ENCODE measurements at places on chromosomes 5 and 9.

GRCh38 chr9:4837261-4838188, 44.8 kb downstream of the RCL1 start:
- peak; percentile 83 for DNase-seq
- peaks cover 58% of the 10 kb centered on the region for H3K4me1 ChIP-seq
- no peaks in the 10 kb centered on the region for H3K27me3 ChIP-seq
- H3K36me3 ChIP-seq: peaks cover 5% of the 10 kb centered on the region

- H3K27me3 ChIP-seq: peaks cover 4% of the 10 kb centered on the region
- H3K27ac ChIP-seq: no peak overlapping the region
- no peak overlapping the region for H3K4me3 ChIP-seq
- no peaks in the 10 kb centered on the region for H3K4me1 ChIP-seq
Measured at GRCh38 chr9:73869264-73869663, 627.9 kb upstream of the RORB start.

- no peaks in the 10 kb centered on the region for H3K36me3 ChIP-seq
- H3K4me3 ChIP-seq: no peak overlapping the region
- H3K27me3 ChIP-seq: no peaks in the 10 kb centered on the region
- DNase-seq: no peak
- H3K27ac ChIP-seq: peak overlapping the region; percentile 84
Measured at GRCh38 chr5:61450493-61451279, 118.6 kb downstream of the ZSWIM6 start.

- peaks cover 6% of the 10 kb centered on the region for H3K27me3 ChIP-seq
- no peaks in the 10 kb centered on the region for H3K36me3 ChIP-seq
- peak; percentile 88 for DNase-seq
- H3K4me1 ChIP-seq: peaks cover 27% of the 10 kb centered on the region
- H3K27ac ChIP-seq: no peak overlapping the region
Measured at GRCh38 chr5:150672237-150672883, 11.3 kb downstream of the MYOZ3 start.

DNA sequence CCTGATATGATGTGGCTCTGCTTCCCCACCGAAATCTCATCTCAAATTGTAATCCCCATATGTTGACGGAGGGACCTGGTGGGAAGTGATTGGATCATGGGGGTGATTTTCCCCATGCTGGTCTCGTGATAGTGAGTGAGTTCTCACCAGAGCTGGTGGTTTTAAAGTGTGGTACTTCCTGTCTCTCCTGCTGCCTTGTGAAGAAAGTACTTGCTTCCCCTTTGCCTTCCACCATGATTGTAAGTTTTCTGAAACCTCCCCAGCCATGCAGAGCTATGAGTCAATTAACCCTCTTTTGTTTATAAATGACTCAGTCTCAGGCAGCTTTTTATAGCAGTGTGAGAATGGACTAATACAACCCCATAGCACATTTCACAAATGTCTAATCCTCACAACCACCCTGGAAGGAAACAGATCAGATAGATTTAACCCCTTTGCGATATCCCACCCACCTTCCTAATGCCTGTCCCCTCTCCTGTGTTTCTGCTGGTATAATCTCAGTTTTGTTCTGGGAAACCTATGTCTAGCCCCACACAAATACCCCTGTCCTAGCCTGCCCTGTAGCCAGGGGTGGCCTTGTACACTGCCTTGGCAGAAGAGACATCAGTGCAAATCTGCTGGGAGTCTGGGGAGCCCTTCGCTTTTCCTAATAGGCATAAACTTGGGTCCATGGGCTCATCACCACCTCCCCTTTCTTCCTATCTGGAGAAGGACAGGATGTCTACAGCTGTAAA, 157.0 kb upstream of the RAI14 start:
- no peak overlapping the region for H3K4me3 ChIP-seq
- H3K27ac ChIP-seq: peak overlapping the region; percentile 80
- peaks cover 58% of the 10 kb centered on the region for H3K4me1 ChIP-seq
- no peaks in the 10 kb centered on the region for H3K36me3 ChIP-seq
- DNase-seq: peak; percentile 59
- H3K27me3 ChIP-seq: no peaks in the 10 kb centered on the region

- H3K36me3 ChIP-seq: no peaks in the 10 kb centered on the region
- no peaks in the 10 kb centered on the region for H3K27me3 ChIP-seq
- no peaks in the 10 kb centered on the region for H3K4me1 ChIP-seq
- no peak overlapping the region for H3K4me3 ChIP-seq
- no peak for DNase-seq
Measured at GRCh38 chr9:120982836-120983235, 56.2 kb upstream of the TRAF1 start.

DNA sequence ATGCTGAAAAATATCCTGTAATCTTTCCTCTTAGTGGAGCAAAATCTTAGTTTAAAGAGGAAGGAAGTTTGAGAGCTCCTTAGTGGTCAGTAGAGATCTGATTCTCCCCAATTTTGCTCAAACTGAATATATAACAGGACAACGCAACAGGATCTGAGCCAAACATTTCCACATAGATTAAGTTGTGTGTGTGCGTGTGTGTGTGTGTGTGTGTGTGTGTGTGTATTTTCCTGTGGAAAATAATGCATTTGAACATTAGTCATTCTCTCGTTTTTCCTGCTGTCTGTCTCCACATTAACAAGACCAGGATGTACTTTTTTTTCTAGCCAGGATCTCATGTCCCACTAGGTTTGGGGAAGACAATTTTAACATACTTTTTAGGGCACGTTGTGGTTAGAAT, 312.1 kb upstream of the CDH18 start:
- H3K36me3 ChIP-seq: no peaks in the 10 kb centered on the region
- no peaks in the 10 kb centered on the region for H3K4me1 ChIP-seq
- H3K27ac ChIP-seq: no peak overlapping the region
- DNase-seq: no peak
- no peaks in the 10 kb centered on the region for H3K27me3 ChIP-seq
- no peak overlapping the region for H3K4me3 ChIP-seq

- H3K4me3 ChIP-seq: no peak overlapping the region
- H3K36me3 ChIP-seq: peaks cover 12% of the 10 kb centered on the region
- no peaks in the 10 kb centered on the region for H3K27me3 ChIP-seq
Measured at GRCh38 chr9:130215341-130216119, 43.3 kb downstream of the NCS1 start.

DNA sequence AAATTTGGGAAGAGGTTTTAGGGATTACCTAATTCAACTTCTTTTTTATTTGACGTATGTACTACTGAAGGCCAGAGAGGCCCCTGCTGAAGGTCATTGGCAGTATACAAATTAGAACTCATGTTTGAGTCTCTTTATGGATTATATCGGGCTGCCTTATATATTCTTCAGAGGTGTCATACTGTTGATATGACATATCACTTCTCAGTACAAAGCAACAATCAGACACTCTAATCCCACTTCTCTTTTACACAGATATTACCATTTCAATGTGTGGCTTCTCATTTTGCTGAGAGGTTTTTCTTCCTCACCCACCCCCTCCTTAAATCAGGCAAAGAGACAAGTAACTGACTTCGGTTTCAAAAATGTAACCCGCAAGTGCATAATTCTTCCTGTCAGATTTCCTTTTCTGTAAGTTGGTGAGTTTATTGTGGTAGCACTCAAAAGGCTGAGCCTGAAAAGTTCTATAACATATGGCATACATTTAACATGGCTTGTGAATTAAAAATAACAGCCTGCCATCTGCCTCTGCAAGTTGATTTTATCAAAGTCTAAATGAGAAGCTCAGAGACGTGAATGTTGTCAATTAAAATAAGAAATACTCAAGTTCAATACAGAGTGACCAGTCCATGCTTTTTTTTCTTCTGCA, 163.6 kb upstream of the RORB start:
- H3K27ac ChIP-seq: no peak overlapping the region
- no peaks in the 10 kb centered on the region for H3K4me1 ChIP-seq
- H3K27me3 ChIP-seq: no peaks in the 10 kb centered on the region
- no peak for DNase-seq
- H3K36me3 ChIP-seq: no peaks in the 10 kb centered on the region

GRCh38 chr5:108367679-108368334, 14.1 kb downstream of the FBXL17 start:
- no peak for DNase-seq
- H3K4me1 ChIP-seq: no peaks in the 10 kb centered on the region
- H3K4me3 ChIP-seq: no peak overlapping the region
- no peaks in the 10 kb centered on the region for H3K36me3 ChIP-seq
- H3K27me3 ChIP-seq: no peaks in the 10 kb centered on the region

- H3K27me3 ChIP-seq: no peaks in the 10 kb centered on the region
- H3K36me3 ChIP-seq: peaks cover 65% of the 10 kb centered on the region
Measured at GRCh38 chr5:58457050-58457449, 2.8 kb downstream of the PLK2 start.

DNA sequence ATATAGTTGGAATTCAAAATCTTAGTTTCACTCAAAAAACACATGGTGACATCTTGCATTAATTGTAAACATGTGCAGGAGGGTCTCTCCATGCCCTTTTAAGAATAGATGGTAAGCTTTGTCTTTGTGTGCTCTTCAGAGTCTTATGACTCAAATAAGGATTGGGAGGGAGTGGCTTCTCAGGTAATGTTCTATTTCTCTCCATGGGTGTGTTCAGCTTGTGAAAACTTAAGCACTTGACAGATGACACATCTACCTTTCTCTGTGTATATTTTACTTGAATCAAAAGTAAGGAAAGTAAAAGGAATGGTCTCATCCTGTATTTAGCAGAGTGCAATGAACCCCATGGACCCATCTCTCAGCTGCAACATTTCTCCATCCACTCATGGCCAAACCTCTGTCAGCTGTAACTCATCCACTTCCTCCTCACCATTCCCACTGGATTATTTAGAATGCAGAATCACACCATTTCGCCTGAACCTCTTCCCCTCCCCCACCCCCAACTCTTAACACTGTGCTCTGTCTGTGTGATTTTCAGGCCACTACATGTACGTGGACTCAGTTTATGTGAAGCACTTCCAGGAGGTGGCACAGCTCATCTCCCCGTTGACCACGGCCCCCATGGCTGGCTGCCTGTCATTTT, 82.1 kb downstream of the MAMDC2 start:
- no peak for DNase-seq
- no peak overlapping the region for H3K27ac ChIP-seq
- H3K4me3 ChIP-seq: no peak overlapping the region
- no peaks in the 10 kb centered on the region for H3K27me3 ChIP-seq

DNA sequence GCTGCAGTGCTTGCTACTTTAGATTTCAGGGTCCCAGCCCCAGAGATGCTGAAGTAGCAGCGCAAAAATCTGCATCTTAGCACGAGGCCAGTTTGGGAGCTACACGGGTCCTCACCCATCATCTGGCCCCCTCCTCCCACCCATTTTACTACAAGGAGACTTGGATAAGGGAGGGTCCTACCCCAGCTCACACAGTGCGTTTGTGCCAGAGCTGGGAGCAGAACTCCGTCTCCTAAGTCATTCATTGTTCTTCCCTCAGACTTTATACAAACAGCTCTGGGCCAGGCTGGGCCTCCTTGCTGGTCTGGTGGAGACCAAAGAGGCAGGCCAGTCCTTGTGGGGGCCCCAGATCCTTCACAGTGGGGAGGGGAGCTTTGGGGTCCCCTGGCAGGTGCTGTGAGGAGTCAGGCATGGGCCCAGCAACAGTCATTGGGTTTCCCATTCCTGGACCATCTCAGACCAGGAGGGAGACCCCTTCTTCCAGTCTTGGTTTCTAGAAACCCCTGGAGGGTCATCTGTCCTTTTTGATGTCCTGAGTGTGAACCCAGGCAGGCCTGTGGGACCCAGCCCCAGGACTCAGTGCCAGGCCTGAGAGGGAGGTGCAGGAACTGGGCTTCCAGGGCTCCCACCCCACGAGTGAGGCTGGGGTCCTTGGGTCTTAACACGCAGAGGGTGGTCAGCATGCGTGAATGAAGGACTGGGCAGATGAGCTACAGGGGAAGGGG, 2.3 kb upstream of the IL17B start:
- no peaks in the 10 kb centered on the region for H3K27me3 ChIP-seq
- no peak overlapping the region for H3K4me3 ChIP-seq
- H3K27ac ChIP-seq: no peak overlapping the region
- peaks cover 4% of the 10 kb centered on the region for H3K4me1 ChIP-seq

- H3K36me3 ChIP-seq: no peaks in the 10 kb centered on the region
- no peak overlapping the region for H3K4me3 ChIP-seq
- H3K27ac ChIP-seq: no peak overlapping the region
- no peaks in the 10 kb centered on the region for H3K27me3 ChIP-seq
Measured at GRCh38 chr5:154234551-154234950, 44.0 kb downstream of the GALNT10 start.

GRCh38 chr5:12902611-12903010, 998.4 kb upstream of the CTNND2 start:
- no peaks in the 10 kb centered on the region for H3K4me1 ChIP-seq
- no peaks in the 10 kb centered on the region for H3K36me3 ChIP-seq
- no peak overlapping the region for H3K27ac ChIP-seq
- no peak for DNase-seq

DNA sequence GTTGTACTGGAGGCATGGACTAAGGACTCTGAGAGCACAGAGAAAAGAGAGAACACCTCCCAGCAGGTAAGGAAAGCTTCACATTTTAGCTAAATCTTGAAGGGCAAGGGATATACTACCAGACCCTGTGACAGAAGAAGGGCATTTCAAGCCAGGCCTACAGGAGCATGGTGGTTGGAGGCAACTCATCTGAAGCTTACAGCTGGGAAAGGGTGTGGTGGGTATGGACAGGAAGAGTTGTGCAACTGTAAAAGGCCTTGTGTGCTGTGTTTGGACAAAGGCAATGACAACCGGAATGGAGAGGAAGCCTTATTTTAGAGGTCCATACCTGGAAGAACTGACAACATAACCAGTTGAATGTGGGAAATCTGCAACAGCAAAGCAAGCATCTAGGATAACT, 31.2 kb downstream of the NIPSNAP3B start:
- H3K36me3 ChIP-seq: peaks cover 37% of the 10 kb centered on the region
- H3K4me1 ChIP-seq: no peaks in the 10 kb centered on the region
- H3K4me3 ChIP-seq: no peak overlapping the region
- no peak for DNase-seq
- no peak overlapping the region for H3K27ac ChIP-seq

- H3K27ac ChIP-seq: peak overlapping the region; percentile 95
- no peak overlapping the region for H3K4me3 ChIP-seq
- H3K36me3 ChIP-seq: no peaks in the 10 kb centered on the region
Measured at GRCh38 chr9:131667576-131667975, 72.3 kb downstream of the RAPGEF1 start.

GRCh38 chr9:109535365-109535764, 37.3 kb upstream of the PTPN3 start:
- H3K4me3 ChIP-seq: no peak overlapping the region
- no peak for DNase-seq
- peaks cover 46% of the 10 kb centered on the region for H3K27me3 ChIP-seq
- no peak overlapping the region for H3K27ac ChIP-seq
- no peaks in the 10 kb centered on the region for H3K4me1 ChIP-seq

GRCh38 chr5:99929067-99929805, 605.9 kb upstream of the FAM174A start:
- H3K27me3 ChIP-seq: no peaks in the 10 kb centered on the region
- H3K36me3 ChIP-seq: no peaks in the 10 kb centered on the region
- no peak overlapping the region for H3K27ac ChIP-seq
- no peaks in the 10 kb centered on the region for H3K4me1 ChIP-seq

GRCh38 chr5:19369048-19369447, 619.0 kb downstream of the CDH18 start:
- H3K4me3 ChIP-seq: no peak overlapping the region
- no peaks in the 10 kb centered on the region for H3K4me1 ChIP-seq
- no peaks in the 10 kb centered on the region for H3K27me3 ChIP-seq
- no peaks in the 10 kb centered on the region for H3K36me3 ChIP-seq

- H3K36me3 ChIP-seq: no peaks in the 10 kb centered on the region
- H3K4me3 ChIP-seq: no peak overlapping the region
- H3K27me3 ChIP-seq: no peaks in the 10 kb centered on the region
- DNase-seq: no peak
- no peak overlapping the region for H3K27ac ChIP-seq
Measured at GRCh38 chr9:3916411-3916810, 383.5 kb downstream of the GLIS3 start.
